ENCODE measurements at places on chromosomes 4 and X. TPM values are rescaled to one million over a fixed set of nuclear protein-coding genes. Genes with fewer than 3 reads are reported as not detected.

Gene DIPK2B
- not detected for total RNA-seq

Gene MED28
- 82.4 TPM for total RNA-seq

Gene OPRPN
- total RNA-seq: not detected

Gene TEX13D
- total RNA-seq: not detected

Gene TCEAL7
- total RNA-seq: 0.13 TPM

Gene ELOVL6
- total RNA-seq: 55.0 TPM

Gene NLRP2B
- total RNA-seq: not detected

Gene KLHL5
- total RNA-seq: 21.0 TPM

Gene MAGEA10
- not detected for total RNA-seq

Gene HSPA4L
- 33.9 TPM for total RNA-seq

Gene FGD1
- 0.07 TPM for total RNA-seq

Gene CXCL5
- not detected for total RNA-seq

Gene ARHGAP36
- total RNA-seq: not detected

Gene PABPC5
- total RNA-seq: not detected

Gene RIBC1
- 0.20 TPM for total RNA-seq

Gene SRPX
- total RNA-seq: 0.45 TPM

Gene IQCM
- not detected for total RNA-seq

Gene SSX4B
- total RNA-seq: 3.0 TPM

Gene PPP3CA
- total RNA-seq: 2.8 TPM

Gene POLN
- total RNA-seq: 0.58 TPM

Gene ATP2B3
- not detected for total RNA-seq

Gene RBMXL3
- total RNA-seq: 0.29 TPM

Gene TBC1D8B
- 0.07 TPM for total RNA-seq

Gene TMEM156
- total RNA-seq: 3.7 TPM

Gene ABHD18
- 19.1 TPM for total RNA-seq

Gene AMBN
- total RNA-seq: not detected

Gene RNF128
- total RNA-seq: 0.07 TPM

Gene L1CAM
- total RNA-seq: 0.86 TPM
